ENCODE measurements at places on chromosomes 6 and 20.

- ATAC-seq = no peak
Measured at GRCh38 chr20:10954137-10954840, 280.5 kb upstream of the JAG1 start.

- ATAC-seq = no peak
Measured at GRCh38 chr6:55047451-55048044, 126.8 kb upstream of the HCRTR2 start.

DNA sequence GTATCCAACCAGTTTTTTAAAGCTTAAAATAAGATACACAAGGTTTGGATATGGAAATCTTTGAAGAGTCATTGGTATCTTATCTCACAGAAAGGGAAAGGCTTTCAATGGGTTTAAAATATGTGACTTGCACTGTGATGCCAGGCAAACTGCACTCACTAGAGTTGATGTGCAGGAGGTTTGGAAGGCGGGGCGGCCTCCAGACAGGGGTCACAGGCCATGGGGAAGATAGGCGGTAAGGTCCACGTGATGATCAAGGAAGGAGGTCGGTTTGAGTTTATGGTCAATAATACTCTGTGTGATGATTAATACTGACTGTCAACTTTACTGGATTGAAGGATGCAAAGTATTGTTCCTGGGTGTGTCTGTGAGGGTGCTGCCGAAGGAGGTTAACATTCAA is 9.5 kb upstream of the RAMACL start:
- peak; percentile 6 for ATAC-seq

- ATAC-seq = no peak
Measured at GRCh38 chr20:25019381-25020155, 27.0 kb upstream of the APMAP start.

DNA sequence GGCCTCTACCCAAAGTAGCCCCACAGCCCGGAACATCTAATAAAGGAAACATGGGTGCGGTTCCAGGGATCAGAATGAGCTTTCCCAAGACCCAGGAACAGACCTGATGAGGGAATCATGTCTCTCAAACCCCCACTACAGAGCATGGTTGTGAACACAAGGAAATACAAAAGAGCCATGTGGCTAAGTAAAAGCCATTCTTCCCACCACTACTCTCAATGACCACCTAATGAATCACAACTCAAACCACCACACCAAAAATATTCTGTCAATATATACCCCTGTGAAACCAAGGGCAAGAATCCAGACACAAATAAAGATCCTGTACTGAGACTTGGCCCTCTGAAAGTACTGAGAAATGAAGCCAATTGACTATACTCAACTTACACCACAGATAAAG is 20.9 kb upstream of the COL21A1 start:
- ATAC-seq = no peak

DNA sequence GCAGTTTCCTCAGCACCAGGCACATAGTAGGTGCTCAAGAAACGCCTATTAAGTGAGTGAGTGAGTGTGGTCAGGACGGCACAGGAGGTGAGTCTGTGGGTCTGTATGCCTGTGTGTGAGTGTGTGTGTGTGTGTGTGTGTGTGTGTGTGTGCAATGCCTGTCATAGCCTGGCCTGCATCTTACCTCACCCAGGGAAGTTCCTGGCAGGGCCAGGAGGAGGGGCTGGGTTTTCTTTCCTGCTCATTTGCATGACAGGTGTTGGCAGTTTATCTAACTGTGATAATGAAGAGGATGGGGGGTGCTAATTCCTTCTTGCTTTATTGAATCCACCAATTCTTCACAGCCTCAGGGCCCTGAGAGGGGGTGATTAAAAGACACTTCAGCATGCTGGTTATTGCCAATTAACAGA is 146.7 kb upstream of the MLN start:
- no peak for ATAC-seq

GRCh38 chr6:123841067-123841896 is 37.6 kb downstream of the NKAIN2 start:
- no peak for ATAC-seq

GRCh38 chr20:15902493-15902892 is 670.8 kb downstream of the KIF16B start:
- ATAC-seq = no peak

GRCh38 chr6:111552958-111553357 is 52.7 kb downstream of the TRAF3IP2 start:
- ATAC-seq = no peak

- ATAC-seq = no peak
Measured at GRCh38 chr20:53891306-53891894, 179.0 kb downstream of the BCAS1 start.

DNA sequence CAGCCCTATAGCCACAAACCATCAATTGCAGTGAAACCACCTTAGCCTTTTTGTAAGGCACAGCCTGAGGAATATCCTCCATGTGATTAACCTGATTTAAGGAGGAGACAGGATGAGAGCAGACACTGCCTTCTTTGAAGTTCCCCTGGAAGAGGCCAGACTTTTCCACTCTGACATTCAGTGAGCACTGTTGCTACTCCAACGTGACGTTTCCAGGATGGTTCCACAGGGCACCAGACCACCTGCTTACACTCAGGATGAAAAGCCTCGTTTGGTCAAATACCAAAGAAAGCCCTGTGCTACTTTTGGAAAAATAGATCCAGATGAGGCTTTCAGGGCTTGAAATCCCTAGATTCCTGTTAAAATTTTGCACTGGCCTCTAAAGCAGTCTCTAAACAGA is 1102.1 kb upstream of the FLRT3 start:
- no peak for ATAC-seq

- ATAC-seq = no peak
Measured at GRCh38 chr6:106976270-106976669, 1.7 kb upstream of the CD24 start.

Data from SK-N-SH treated with all-trans-retinoic acid at 6 μM for 48 hours (cell line).